T-helper 22 cell (primary cell): ENCODE measurements at places on chromosomes 6 and 20.

DNA sequence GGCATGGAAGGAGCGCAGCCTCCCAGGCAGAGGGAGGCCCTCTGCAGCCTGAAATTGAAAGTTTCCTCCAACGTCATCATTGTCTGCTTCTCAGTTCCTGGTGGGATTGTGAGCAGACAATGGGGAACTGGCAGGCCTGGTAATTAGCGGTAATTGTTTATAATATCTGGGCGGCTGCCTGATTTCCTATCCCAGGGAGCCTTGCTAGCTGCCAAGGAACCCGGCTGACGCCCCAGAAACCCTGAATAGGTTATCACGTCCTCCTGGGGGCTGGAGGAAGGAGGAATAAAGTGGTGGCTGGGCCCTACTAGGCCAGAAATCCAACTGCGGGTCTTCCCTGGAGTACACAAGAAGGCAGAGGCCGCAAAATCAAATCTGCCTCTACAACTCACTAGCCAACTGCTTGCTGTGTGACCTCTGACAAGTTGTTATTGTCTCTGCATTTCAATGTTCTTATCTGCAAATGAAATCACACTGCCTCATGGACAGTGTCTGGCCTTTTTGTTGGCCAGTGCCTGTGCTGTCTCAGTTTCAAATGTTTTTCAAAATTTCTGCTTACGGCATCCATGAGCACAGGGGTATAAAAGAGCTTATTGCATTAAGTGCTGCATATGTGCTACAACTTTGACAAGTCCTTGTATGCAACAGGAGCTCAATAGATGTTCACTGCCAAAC lies 16.9 kb downstream of the KCNK15 start:
- no peak for DNase-seq

DNA sequence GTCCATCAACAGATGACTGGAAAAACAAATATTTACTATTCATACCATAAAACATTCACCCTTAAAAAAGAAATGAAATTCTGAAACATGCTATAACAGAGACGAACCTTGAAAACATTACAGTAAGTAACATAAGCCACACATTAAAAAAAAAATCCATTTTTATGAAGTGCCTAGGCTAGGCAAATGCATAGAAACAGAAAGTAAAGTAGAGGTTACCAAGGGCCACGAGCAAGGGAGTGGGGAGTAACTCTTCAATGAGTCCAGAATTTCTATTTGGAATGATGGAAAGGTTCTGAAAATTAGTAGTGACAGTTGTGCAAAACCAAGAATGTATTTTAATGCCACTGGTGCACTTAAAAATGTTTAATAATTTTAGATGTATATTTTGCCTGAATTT lies 47.7 kb downstream of the STAU1 start:
- no peak for DNase-seq

DNA sequence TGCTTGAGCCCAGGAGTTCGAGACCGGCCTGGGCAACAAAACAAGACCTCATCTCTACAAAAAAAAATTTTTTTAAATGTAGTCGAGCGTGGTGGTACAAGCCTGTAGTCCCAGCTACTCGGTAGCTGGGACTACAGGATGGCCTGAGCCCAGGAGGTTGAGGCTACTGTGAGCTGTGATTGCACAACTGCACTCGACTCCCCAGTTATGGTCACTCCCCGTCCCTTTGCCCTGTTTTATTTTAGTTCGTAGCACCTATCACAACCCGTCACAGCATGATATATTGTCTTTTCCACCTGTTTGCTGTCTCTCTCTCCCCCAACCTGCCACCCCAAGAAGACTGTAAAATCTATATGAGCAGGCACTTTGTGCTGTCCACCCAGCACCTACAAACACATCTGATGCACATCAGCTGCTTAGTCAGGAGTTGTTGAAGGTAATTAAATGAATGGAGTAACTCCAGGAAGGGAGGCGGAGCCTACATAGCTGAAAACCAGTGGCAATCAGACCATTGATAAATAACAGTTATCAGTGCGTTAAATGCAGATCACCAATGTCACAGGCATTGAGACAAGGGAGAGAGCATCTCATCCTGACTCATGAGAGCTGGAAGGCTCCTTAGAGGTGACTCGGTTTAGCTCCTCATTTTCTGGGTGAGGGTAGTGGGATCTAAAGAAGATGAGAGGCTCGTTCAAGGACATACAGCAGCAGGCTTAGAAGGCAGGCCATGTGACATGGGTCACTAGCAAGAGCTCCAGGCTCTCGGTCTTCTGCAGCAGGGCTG lies 14.4 kb upstream of the XRN2 start:
- DNase-seq: no peak

DNA sequence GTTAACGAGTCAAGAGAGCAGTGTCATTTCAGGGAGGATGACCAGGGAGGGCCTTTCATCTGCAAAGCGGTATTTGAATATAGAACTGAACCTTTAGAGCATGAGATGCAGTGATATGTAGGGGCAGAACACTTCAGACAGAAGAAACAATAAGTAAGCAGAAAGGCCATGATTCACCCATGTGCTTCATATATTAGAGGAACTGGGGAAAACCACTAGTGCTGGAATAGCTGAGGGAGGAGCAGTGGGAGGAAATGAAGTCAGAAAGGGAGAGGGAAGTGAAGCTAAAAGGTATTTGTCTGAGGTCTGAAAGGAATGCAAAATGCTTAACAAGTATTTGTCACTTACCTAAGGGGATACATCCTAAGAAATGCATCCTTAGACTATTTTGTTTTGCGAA lies 391.2 kb downstream of the ADGRB3 start:
- DNase-seq: no peak

DNA sequence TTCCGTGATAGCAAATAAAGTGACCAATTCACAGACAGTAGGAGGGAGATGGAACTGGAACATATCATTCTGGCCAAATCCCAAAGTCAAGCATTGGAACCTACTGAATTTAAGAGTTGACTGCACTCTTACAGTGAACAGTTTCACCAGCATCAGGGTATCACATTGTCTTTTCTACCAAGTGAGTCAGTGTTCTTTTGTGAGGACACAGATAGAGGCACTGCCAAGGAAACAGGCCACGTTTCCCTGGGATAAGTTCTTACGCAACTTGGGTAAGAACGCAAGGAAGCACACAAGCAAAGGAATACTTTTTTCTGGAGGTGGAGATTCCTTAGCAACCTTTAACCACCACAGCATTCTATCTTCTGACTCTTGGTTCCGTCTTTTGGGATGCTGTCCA lies 28.6 kb upstream of the ENPP5 start:
- DNase-seq: no peak
